ENCODE measurements at places on chromosomes 5 and 9. TPM values are rescaled to one million over a fixed set of nuclear protein-coding genes. Genes with fewer than 3 reads are reported as not detected.
A peak's percentile ranks its signal among the peaks of the same experiment; 100 is the strongest.

DNA sequence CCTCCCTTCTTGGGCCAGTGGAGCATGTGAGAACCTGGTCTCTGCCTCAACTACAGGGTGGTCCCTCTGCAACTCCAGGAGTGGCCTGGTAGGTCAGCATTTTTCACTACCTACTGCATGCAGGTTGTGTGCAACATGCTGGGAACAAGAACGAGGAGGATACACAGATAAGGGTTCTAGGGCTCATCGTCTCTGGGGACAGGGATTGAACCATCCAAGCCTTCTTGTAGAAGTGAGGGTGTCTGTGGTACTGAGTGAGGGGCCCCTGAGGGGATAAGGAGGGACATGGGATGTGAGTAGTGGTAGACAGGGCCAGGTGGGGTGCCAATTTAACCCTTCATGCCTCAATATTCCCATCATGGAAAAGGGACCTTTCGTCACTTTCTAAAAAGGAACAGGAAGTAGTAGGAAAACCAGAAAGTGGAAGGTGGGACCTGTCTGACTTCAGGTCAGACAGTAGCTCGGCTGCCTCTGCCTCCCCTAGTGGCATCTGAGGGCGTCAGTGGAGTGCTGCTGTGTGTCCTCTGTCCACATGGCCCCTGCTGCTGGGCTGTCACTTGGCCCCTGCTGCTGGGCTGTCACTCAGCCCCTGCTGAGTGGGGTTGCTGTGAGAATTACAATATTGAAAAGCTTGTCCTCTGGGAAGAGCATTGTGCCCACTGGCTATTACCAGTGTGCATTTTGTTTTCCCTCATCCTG, 48.6 kb upstream of the RNU6ATAC start:
- DNase-seq: no peak

The NTRK2 gene
- 2.2 TPM for total RNA-seq

The LRRC19 gene
- total RNA-seq: 79.1 TPM

DNA sequence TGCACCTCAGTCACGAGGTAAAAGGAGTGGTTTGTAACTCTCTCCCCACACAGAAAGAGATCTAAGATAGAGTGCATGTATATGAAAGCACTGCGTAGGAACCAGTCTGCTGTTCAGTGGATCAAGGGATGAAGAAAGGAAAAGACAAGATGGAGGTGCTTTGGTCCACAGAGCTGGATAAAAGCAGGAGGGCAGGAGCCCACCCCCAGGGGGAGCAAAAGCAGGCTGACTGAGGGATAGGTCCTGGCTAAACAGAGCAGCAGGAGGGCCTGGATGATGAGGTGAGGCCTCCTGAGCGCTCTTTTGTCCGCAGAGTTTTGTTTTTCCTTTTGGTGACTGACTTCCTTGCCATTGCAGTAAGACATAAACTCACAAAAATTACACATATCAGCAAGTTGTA, 293.5 kb upstream of the C9orf72 start:
- DNase-seq: no peak

DNA sequence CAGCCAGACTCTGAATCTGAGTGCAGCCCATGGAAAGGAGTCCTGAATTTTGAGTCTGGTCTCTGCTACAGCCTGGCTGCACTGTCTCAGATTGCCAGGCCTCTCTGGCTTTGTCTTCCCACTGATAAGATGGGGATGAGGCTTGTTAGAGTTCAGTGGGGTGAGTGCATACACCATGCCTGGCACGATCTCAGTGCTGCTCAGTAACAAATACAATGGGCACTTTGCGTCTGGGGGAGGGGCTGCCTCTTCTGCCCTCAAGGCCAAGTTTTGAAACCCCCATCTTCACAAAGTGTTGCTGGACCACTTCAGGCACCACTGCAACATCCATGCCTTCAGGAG, 49.0 kb downstream of the PPARGC1B start:
- no peak for DNase-seq

The COL23A1 gene
- not detected for total RNA-seq

DNA sequence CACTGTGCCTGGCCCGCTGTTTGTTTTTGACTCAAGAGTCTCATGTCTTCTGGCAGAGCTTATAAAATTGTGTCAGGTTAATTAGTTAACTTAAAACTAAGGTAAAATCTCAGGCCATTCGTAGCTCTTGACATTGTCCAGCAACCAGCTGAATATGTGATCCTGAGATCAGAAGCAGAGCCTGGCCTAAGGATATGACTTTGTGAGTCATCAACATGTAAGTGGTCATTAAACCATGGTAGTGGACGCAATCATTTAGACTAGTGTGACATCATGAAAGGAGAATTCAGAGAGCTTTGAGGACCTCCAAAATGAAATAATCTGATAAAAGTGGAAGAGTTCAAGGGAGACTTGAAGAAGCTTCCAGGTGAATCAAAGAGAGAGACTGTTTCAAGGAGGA, 23.3 kb downstream of the SPZ1 start:
- no peak for DNase-seq

GRCh38 chr5:140228364-140228837, 53.4 kb downstream of the CYSTM1 start:
- peak; percentile 82 for DNase-seq

GRCh38 chr9:35619800-35620158, 1.6 kb upstream of the CD72 start:
- DNase-seq: no peak

The FSTL4 gene
- not detected for total RNA-seq

The LHX3 gene
- total RNA-seq: not detected

The SMIM32 gene
- total RNA-seq: 12.1 TPM

DNA sequence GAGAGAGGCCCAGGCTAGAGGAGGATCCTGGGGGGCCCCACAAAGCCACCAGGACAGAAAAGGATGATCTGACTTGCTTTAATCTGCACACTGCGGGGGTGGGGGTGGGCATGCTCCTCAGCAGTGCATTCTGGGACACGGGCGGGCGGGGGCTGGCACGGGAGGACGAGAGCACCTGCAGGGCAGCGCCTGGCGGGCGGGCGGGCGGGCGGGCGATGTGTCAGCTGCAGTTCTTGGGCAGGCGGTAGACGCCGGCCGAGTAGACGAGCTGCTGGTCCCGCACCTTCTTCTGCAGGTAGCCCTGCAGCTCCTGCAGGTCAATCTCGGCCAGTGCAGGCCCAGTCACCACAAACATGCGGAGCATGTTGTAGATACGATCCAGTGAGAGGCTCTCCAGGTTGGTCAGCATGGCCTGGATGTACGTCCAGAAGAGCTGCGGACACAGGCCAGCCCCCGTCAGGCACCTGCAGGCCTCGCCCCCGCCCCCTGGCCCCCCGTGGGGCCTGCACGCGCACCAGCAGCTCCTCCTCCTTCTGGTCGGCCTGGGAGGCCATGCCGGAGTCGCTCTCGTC, 3.0 kb upstream of the TMEM210 start:
- no peak for DNase-seq

DNA sequence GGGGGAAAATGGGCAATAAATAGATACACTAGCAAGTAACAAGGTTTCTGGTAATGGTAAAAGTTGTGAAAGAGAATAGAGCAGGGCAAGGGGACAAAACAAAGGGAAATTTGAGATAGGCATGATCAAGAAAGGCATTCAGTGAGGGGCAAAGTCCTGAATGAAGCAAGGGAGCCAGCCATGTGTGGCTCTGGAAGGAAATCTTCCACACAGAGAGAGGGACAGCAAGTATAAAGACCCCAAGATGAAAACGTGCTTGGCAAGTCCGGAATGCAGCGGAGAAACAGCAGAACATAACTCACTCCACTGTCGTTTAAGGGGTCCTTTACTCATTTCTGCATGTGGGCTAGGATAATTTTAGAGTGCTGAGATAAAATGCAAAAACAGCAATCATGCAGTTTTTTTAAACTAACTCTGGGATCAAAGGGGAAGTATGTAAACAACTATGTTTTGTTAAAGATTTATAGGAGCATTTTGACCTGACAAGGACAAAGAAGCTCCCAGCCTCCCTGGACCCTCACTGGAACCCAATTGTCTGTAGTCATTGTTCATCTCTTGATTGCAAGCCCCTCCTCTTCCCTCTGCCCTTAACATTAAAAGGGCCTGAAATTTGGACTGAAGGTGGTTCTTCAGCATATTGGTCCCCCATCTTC, 22.9 kb upstream of the AOPEP start:
- no peak for DNase-seq

- no peak for DNase-seq
Observed at GRCh38 chr5:984774-985173, 23.8 kb upstream of the NKD2 start.

- no peak for DNase-seq
Observed at GRCh38 chr9:77215874-77216273, 38.5 kb downstream of the VPS13A start.

DNA sequence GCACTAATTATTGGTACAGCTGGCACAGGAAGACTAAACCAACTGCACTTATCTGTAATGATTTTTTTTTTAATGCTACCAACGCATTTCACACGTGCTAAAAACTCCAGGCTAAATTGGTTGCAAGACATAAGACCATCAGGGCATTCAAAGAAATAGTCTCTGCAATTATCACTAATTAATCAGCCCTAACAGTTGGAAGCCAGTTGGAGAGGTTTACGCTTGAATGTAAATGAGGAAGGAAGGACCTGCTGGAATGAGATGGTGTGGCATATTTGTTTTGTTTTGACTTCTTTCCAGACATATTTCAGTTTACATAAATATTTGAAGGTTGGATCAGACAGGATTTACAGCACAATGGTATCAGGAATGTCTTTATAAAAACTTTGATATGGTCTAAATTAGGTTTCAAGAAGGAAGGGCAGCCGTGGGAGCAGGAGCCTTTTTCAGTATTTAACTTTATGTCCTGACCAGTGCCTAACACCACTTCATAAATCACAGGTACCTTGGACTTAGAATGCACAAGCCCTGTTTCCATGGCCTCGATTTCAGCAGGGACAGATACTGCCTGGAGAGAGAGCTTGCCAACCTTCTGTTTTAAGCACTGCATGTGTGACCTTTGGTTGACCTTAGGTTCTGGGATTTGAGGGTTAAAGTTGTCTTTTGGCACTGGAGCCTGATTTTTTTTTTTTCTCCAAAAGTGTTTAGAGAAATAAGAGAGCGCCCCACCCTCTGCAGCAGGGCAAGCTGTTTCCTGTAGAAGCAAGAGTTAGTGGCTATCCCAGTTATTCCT, 199.8 kb upstream of the MAP3K1 start:
- DNase-seq: no peak

The SLC25A25 gene
- 25.5 TPM for total RNA-seq

DNA sequence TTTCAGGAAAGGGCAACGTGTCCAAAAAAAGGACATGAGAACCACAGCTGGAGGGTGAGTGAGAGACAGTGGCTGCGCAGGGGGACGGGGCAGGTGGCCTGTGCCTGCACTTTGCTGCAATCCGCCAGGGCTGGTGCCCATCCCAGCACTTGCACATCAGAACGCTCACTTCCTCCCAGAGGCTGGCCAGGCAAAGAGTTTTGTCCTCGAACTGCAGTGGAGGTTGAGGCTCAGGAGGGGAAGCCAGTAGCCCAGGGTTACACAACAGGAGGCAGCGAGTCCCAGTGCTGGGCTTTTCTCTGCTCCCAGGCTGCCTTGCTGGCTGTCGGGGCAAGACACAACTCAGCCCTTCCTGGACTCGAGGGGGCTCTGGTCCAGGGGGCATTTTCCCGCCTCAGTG, 33.1 kb downstream of the CRB2 start:
- no peak for DNase-seq

- DNase-seq: no peak
Observed at GRCh38 chr5:149162401-149163084, 21.2 kb downstream of the ABLIM3 start.

GRCh38 chr9:38017149-38017884, 51.7 kb downstream of the SHB start:
- no peak for DNase-seq

- DNase-seq: no peak
Observed at GRCh38 chr9:121359351-121360294, 10.4 kb downstream of the STOM start.

DNA sequence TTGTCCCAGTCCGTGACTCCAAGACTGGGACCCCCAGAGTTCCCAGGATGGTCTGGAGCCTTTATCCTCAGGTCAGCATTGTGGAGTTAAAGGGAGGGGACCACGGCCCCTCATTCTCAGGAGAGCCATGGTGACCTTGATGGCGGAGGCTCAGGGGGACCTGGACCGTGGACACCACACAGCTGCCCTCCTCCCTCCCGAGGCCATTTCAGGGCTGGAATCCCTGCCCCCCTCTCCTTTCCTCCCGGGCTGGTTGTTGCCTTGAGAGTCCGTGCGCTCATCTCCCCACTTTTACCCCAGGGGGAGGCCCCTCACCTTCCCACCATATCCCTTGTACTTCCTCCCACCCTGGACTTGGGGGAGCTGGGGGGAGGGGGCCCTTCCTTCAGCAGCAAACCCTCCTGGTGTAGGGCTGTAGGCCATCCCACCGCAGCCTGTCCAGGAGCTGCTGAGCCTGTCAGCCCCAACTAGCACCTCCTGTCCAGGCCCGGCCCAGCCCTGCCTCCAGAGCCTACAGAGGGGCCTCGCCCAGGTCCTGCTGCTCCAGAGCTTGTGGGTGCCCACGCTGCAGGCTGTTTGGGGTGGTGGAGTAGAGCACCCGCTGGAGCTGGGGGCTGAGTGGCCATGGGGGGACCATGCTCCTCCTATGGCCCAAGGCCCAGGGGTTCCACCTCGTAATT, 14.3 kb upstream of the AJM1 start:
- no peak for DNase-seq

DNA sequence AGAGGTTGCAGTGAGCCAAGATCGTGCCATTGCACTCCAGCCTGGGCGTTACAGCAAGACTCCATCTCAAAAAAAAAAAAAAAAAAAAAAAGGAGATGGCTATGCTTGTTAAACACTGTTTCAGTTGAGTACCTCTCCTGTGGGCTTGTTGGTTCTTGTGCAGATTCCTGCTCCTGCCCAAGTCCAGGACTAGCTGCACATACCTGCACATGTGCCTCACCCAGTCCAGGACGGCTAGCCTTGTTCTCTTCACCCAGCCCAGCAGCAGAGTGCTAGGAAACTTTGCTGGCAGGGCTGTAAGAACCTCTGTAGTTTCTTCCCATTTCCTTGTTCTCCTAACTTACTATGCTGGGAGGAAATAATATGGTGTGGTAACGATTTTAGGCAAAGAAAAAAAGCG, 234.1 kb upstream of the DMRT1 start:
- no peak for DNase-seq

Measured in transverse colon (tissue), 4 donors.